Activated CD8-positive, alpha-beta memory T cell treated with anti-CD3 and anti-CD28 coated beads for 48 hours (primary cell): ENCODE measurements at places on chromosomes 1 and 21.

DNA sequence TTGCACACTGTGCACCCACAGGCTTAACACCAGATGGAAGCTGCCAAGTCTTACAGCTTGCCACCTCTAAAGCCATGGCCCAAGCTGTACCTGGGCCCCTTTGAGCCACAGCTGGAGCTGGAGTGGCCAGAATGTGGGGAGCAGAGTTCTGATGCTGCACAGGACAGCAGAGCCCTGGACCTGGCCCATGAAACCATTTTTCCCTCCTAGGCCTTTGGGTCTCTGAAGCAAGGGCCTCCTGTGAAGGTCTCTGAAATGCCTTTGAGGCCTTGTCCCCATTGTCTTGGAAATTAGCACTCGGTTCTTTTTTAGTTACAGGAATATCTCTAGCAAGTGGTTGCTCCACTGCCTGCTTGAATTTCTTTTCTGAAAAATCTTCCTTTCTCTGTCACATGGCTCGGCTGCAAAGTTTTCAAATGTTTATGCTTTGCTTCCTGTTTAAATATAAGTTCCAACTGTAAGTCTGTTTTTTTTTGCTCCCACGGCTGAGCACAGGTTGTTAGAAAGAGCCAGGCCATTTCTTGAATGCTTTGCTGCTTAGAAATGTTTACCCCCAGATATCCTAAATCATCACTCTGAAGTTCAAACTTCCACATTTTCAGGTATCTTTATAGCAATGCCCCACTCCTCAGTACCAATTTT is 156.8 kb upstream of the GORAB start:
- no peak for DNase-seq

GRCh38 chr21:22804151-22804550 is 1805.9 kb downstream of the NCAM2 start:
- DNase-seq = no peak

DNA sequence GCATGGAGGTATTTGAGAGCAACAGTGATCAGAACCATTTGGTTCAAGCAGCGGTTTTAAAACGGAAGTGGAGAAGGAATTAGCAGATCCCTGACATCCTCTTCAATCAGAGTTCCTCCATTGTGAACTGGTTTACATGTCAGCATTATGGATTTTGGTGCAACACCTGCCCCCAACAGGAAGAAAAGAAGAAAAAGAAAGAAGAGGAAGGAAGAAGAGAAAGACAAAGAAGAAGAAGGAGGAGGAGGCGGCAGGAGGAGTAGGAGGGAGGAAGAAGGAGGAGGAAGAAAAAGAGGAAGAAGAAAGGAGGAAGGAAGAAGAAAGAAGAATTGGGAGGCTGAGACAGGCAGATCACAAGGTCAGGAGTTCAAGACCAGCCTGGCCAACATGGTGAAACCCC is 17.4 kb downstream of the NDUFS5 start:
- DNase-seq = no peak

- DNase-seq = no peak
These were observed 233.7 kb downstream of the SRGAP2C start for GRCh38 chr1:121418369-121419049.

- no peak for DNase-seq
These were observed 647 bp downstream of the TSEN15 start for GRCh38 chr1:184052194-184052559.
